Fibroblast of skin of left biceps (primary cell): ENCODE measurements at places on chromosomes 6 and 20.

DNA sequence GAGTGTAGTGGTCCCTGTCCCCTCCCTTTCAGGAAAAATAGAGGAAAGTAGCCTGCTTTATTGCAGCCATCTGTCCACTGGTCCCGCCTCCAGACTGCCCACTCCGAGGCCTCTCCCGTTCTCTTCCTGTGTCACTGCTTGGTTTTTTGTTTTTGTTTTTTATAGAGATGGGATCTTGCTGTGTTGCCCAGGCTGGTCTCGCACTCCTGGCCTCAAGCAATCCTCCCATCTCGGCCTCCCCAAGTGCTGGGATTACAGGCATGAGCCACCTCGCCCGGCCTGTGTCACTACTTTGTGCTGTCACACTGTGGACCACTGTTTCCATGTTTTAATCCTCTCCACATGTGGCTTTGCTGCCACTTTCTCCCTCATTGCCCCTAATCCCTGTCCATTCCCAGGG is 71.2 kb downstream of the ZBTB2 start:
- DNase-seq: no peak

DNA sequence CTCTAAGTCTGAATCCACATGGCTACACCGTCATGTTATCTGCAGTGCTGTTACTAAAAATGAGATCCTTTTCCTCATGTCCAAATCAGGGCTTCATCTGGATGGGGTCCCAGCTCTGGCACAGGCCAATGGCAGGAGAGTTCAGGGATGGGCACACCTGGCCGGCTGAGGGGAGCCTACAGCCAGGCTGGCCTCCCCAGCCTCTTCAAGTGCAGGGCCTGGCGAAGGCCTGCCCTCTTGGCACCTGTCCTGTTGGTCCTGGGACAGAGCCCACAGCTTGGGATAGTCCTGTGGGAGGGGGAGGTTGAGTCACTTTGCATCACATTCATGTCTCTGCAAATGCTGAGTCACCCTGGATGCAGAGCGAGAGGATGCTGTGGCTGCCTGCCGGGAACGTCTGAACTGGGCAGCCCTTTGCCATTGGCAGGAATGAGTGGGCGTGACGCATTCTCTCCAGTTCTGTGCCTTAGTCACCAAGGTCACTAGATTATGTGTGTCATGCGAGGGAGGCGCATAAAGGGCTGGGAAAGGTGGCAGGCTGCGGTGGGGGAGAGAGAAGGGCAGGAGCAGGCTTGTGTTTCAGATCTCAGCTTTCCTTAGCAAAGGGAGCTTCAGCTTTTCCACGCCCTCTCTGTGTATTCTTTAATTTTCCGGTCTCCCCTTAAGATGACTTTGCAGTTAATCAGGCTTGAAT is 223.2 kb upstream of the ECI2 start:
- DNase-seq: peak; percentile 92

DNA sequence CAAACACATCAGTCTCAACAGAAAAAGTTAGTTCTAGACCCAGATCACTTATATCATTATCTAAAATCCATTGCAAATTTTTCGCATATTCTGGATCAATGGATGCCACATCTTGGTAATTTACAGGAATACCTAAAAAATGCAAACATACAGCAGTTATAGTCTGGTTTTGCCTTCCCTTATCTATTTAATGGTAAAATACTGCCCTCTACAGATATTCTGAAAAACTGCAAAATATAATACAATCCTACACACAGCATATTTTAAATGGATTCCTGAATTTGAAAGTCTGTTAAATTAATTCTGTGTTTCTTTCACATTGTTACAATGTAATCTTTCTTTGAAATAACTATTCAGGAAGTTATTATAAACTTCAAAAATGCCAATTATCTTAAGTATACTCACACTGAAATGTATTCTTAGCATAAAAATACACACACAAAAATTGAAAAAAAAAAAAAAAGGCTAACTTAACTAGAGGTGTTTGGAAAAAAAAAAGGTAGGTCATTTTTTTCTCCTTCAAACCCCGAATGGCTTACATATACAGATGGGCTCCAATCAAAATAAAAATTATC is 88.4 kb downstream of the HACE1 start:
- DNase-seq: no peak

GRCh38 chr6:158939255-158940159 is 60.5 kb downstream of the RSPH3 start:
- DNase-seq: no peak

DNA sequence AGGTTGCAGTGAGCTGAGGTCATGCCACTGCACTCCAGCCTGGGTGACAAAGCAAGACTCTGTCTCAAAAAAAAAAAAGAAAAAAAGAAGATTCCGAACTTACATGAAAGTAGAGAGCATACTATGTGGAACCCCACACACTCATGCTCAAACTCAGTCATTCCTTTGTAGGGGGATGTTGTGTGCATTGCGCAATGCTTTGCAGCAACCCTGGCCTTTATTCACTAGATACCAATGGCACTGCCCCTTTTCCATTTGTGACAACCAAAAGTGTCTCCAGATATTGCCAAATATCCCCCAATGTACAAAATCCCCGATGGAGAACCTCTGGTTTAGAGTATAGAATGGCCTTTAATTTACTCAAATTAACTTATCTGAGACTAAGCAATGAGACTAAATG is 158.6 kb downstream of the GJA1 start:
- DNase-seq: no peak

DNA sequence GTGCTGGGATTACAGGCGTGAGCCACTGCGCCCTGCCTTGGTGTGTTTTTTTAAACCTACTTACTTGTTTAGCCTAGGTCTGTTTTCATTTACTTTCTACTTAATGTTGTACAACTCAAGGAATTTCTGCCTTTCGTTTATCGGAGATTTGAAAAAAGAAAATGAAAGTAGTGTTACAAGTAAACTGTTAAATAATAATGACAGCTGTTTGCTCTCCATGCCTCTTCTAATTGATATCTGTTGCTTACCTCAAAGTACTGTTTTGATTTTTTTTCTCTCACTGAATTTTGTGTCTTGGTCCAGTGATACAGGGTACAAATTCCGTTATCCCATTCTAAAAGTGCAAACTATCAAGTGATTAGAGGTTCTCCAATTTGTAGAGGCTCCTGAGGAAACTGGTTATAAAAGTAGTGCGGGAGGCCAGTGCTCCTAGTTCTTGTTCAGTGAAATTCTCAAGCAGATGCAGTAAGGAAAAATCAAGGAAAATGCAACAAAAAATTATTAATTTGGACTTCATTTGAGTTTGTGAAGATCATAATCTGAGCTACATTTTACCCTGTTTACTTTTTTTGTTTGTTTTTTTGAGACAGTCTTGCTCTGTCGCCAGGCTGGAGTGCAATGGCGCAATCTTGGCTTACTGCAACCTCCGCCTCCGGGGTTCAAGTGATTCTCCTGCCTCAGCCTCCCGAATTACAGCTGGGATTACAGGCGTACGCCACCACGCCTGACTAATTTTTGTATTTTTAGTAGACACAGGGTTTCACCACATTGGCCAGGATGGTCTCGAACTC is 2.2 kb downstream of the UBR2 start:
- DNase-seq: no peak

DNA sequence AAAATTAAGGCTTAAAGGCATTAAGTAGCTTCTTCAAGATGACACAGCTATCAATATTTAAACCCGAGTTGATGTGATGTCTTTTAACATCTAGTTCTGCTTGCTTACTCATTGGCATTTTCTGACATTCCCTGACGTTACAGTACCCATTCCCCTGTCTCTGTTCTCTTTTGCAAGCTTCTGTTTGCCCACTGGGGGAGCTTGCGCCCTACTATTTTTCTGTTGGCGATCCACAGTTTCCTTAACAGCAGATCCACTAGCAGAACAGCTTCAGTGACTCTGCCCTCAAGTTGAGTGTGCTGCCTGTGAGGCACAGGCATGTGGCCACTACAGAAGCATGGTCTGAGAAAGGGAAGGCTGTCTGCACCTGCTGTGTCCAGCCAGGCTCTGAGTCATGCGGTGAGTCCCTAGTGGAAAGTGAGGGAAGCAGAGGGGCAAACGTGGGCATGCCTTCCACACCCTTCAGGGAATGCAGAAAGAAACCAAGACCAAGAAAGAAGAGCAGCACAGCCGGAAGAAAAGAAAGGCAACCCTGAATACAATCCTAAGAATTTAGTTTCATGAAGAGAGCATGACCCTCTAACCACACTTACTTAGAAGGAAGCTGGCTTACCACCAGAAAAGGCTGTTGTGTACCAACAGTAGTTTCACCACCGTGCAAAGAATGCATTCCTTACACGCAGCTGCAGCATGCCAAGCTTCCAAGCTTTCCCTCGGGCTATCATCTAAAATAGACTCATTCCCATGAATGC is 97.7 kb upstream of the VGLL2 start:
- no peak for DNase-seq

GRCh38 chr20:24017458-24017755 is 28.8 kb upstream of the GGTLC1 start:
- no peak for DNase-seq

GRCh38 chr20:25250508-25250907 is 2.6 kb downstream of the PYGB start:
- no peak for DNase-seq

- no peak for DNase-seq
Observed at GRCh38 chr6:137475103-137475502, 19.1 kb downstream of the OLIG3 start.

DNA sequence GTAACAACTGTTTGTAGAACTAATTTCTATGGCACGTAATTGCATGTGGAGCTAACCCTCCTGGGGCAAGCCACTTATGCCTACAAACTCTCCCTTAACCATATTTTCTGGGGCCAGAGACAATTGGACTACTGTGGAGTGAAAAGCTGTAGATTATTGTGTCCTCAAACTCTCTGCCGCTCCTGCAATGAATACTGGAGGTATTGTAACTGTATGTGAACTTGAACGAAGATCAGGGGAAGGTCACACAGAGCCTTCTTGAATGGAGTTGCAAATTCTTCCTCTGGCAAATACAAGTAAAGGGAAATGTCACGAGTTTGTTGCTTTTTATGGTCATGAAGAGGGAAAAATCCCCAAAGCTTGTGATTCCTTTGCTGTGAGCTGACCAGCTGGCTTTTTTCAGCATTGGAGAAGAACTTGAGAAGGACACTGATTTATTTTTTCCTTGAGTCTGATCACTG is 18.2 kb downstream of the AKAP12 start:
- DNase-seq: no peak

DNA sequence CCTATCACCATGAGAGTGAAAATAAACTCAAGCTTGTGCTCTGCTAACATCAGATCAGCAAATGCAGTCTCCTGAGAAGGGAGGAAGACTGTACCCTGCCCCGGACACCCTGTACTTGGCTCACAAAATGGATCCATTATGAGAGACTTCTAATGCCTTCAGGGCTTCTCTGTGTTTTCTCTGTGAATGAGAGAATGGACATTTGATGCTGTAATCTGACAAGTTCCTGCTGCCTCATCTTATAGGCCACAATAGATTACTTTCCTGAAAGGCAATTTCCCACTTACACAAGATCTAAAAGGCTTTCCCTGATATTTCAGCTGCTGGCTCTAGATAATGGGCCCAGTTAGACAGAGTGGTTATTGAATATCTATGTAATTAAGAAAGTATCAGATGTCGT is 117.2 kb downstream of the OTOR start:
- DNase-seq: no peak

GRCh38 chr20:57941604-57942381 is 232.0 kb upstream of the PMEPA1 start:
- no peak for DNase-seq

- no peak for DNase-seq
Observed at GRCh38 chr6:158039178-158039557, 57.5 kb downstream of the SYNJ2 start.

- DNase-seq: no peak
Observed at GRCh38 chr6:107662333-107662732, 161.8 kb downstream of the SCML4 start.

DNA sequence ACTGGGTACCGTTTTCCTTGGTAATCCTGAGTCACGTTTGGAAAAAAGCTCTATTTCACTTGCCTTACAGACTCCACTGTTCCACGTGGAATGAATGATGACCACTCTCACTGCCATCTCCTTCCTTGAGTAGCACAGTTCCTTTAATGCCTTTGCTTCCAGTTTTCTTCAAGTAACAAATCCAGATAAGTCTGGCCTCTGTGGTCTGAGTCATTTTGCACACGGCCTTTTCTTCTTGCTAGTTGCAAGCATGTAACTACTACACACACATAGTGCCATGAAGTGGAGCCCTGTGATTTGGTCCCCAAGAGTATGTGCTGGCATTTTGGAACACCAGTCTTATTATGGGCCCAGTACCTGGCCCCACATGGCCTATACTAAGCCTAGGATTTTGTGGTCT is 182.8 kb downstream of the SASH1 start:
- DNase-seq: no peak

GRCh38 chr20:10539818-10540553 is 104.9 kb downstream of the SLX4IP start:
- no peak for DNase-seq
